ENCODE measurements at places on chromosomes 6 and 20. TPM values are rescaled to one million over a fixed set of nuclear protein-coding genes. Genes with fewer than 3 reads are reported as not detected.

- DNase-seq = peak; percentile 92
Observed at GRCh38 chr6:43798688-43799444, 28.9 kb downstream of the VEGFA start.

GRCh38 chr20:62402456-62403150, 4.5 kb downstream of the CABLES2 start:
- no peak for DNase-seq

BPI gene
- 0.16 TPM for polyA plus RNA-seq

HS3ST5 gene
- polyA plus RNA-seq = 0.10 TPM

DNA sequence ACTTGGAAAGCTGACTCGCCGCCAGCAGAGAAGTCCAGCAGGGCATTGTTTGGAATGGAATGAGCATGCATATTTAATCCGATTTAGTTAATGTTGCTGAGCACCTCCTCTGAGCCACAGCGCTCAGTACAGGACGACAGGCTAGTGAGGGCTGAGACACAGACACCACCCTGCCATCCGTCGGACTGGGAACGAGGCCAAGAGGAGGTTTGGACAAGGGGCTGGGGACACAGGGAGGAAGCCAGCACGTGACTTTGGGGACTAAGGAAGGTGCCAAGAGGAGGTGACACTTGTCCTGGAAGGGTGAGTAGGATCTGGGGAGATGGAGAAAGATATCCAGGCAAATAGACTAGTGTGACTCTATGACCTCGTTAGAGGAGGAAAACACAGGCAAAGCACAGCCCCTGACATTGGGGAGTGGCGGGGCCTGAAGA, 152.5 kb upstream of the ECI2 start:
- no peak for DNase-seq

- no peak for DNase-seq
Observed at GRCh38 chr20:35472209-35472608, 16.8 kb downstream of the CEP250 start.

- no peak for DNase-seq
Observed at GRCh38 chr6:117444600-117444999, 18.9 kb upstream of the ROS1 start.

DNA sequence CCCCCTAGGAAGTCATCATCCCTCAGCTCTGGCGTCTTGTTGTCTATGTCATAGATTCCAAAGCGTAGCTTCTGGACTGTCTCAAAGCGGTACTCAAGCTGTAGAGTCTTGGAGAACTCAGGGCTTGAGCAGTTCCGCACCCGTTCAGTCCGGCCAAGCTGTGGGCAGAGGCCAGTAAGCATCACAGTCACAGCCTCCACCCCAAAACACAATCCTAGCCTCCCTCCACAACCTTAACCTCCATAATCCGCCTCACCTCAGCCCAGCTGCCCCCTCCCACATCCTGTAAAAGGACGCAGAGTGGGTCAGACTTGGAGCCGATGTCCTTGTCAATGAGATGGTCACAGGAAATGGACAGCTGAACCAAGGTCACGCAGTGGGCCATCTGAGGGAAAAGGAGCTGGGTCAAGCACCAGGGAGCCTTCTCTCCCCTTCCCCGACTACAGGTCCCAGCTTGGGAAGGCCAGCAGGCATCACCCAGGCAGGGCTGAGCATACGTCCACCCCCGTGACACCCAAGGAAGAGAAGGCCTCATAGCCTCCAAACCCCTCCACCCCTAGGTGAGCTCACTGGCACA, 17.0 kb downstream of the SPAG4 start:
- DNase-seq = no peak

DNA sequence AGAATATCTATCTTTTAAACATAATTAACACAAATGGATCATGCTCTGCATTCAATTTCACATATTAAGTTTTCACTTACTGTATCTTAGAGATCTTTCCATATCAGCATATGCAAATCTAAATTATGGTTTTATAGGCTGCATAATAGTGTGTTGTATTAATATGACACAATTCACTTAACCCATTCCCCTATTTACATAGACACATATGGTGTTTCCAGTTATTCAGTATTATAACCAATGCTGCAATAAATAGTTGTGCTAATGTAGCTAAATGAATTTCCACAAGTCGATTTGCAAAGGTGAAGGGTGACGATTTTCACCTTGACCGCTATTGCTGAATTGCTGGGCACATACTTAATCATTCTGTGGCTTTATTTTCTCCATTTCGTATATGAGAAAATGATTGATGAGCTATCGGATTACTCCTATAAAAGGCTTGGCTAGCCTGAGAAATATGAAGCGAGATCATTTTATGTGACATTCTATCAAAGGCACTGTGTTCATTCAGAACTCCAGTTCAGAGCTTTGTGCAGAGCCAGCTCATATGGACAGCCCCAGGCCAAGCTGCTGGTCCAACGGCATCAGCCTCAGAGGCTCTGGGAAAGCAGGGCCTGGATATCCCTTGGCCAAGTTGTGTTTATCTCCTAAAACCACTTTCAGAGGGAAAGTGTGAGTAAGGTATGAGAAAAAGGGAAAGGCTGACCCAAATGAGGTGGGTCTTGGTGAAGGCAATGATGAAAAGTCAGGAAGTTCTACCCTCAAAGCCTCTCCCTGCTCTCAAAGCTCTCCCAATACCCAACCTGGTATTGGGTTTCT, 50.8 kb downstream of the GFOD1 start:
- DNase-seq = no peak
